ENCODE measurements at places on chromosomes 3 and 15.

DNA sequence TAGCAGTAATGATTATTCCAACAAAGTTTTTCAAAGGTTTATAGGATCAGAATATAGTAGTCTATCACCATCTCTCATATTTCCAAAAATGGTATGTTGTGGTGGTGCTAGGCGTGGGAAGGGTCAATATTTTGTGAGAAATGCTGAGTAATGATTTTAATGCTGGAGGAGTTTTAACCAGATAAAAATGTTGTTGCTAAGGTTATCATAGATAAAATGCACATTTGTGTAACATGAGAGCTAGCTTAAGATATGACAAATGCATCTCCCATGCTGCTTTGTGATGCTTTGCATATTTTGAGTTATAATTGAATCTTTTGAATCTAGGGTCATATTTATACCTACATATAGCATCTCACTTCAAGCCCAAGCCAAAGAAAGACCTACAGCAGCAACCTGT, 103.9 kb upstream of the ROBO1 start:
- no peak for DNase-seq

DNA sequence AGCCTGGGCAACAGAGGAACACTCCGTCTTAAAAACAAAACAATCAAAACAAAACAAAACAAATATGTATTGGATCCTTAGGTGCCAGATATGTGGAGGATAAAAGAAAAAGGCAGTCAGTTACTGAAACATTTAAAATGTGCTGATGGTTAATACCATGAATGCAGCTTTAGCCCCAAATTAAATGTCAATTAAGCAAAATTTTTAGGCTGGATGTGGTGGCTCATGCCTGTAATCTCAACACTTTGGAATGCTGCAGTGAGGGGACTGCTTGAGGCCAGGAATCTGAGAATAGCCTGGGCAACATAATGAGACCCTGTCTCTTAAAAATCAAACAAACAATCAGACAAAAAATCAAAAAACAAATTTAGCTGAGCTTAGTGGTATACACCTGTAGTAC, 8.5 kb upstream of the CHMP2B start:
- DNase-seq = no peak

DNA sequence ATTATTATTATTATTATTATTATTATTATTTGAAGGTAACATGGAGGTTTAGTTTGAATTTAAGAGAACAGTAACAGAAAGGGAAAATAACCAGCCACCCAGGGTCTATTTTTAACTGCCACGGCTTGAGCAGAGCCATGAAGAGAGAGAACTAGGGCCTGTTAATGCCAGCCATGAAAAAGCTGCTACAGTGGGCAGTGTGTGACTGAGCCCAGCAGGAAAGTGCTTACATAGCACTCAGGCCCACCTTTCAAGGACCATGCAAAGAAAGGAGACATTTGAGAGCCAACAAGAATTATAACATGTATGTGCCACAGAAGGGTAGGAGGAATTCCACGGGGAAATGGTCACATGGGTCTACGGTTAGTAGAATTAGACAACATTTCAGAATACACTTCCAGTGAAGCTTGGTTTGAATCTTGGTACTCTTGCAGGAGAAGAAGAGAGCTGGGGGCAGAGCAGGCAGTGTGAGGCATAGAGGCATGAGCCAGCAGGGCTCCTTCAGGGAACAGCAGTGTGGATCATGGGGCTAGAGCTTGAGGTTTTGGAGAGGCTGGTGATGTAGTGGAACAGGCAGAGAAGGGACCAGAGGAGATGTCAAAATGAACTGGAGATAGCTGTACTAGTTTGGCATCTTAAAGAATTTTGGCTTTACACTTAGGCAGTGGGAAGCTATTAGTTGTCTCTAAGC, 140.7 kb downstream of the CMSS1 start:
- no peak for DNase-seq

- DNase-seq = peak; percentile 3
Measured at GRCh38 chr3:59774000-59774399, 724.2 kb upstream of the CFAP20DC start.

GRCh38 chr3:79810581-79810980, 42.8 kb upstream of the ROBO1 start:
- no peak for DNase-seq

DNA sequence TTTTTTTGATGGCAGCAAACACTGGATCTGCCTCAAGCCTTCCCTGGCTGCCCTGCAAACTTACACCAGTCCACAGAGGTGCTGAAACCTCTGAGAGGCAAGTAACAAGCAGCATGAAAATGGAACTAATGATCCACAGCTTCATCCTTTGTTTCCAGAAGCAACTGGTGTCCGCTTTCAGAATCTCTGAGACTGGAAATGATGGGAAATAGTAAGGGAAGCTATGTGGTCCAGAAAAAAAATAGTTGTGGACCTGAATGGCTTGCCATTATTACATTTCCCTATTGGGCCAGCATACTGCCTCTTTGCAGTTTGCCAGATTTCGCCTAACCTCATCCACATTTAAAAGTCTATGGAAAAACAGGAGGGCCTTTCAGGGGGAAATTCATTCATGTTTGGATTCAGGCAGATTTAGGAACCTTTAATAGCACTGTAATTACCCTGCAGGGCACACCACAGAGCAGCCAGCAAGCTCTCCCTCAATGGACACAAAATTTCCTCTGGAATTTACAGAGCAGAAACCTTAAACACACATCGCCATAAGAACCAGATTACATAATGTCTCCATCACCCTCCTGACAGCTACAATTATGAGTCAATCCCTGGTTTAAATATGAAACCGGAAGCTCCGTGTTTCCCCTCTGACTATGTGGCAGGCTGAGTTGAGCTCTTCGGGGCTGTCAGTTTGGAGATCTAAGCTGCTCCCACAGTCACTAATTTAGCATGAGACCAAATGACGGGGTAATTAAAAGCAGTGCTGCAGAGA, 134.4 kb downstream of the TMCO5A start:
- DNase-seq = peak; percentile 41

- no peak for DNase-seq
Measured at GRCh38 chr3:150083655-150084042, 113.0 kb upstream of the PFN2 start.

GRCh38 chr15:90072978-90073640, 29.2 kb downstream of the IDH2 start:
- no peak for DNase-seq

- DNase-seq = no peak
Measured at GRCh38 chr3:58526515-58526957, 10.5 kb downstream of the ACOX2 start.

DNA sequence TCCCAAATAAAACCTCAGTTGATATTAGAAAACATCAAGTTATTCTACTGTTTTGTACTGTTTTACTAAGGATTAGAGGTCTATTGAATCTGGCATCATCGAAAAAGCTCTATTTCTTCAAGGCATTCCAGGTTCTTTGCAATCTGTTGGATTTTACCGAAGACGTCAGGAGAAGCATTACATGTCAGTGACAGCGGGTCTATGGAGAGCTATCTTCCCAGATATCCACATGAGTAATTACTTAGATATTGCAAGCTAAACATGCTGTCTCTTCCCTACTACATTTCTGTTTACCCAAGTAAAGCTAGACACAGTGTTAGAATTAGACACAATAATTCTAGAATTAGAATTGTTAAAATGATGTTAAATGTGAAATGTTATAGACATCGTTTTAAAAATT, 10.8 kb upstream of the GOLGA6L2 start:
- DNase-seq = no peak

GRCh38 chr3:52851348-52851747, 16.5 kb upstream of the MUSTN1 start:
- peak; percentile 31 for DNase-seq

DNA sequence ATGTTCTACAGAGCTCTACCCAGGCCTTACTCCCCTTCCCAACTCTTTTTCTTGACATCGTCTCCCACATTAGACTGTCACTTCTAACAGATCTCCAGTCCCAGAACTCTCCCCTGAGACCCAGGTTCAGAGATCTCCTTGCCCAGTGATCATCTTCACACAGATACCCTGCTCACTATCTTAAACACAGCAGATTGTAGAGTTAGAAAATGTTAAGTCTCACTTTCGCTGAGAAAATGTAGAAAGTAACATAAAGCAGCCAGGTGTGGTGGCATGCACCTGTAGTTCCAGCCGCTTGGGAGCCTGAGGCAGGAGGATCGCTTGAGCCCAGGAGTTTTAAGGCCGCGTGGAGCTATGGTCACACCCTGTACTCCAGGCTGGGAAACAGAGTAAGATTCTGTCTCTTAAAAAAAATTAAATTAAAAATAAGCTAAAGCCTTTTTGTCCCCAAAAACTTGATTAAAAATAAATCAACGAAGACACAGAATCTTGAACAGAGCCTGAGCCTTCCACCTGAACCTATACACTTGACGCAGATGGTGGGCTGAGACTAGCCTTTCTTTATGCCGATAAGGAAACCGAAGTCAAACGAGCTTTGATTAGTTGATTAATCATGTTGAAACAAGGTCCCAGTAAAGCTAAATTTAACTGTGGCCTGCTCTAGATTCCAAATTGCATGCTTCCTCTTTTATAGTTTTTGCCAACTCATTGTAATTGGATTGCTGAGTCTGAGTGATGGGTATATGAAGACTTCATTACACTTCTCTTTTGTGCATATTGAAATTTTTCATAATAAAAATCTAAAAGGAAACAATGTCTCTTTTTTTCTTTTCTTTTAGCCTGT, 31.3 kb upstream of the BLM start:
- no peak for DNase-seq

DNA sequence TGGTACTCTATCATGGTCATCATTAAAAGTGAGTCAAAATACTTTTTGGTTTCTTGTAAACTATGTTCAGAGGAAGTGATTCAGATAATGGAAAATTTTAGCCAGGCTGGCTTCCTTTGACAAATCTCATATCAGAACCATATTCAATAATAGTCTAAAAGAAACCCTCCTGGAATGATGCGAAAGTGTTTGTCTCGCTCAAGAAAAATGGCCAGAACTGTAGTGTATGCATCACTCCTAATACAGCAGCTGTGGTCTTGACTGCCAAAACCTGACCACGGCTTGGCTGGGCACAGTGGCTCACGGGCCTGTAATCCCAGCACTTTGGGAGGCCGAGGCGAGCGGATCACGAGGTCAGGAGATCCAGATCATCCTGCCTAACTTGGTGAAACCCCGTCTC, 35.6 kb upstream of the KCNMB2 start:
- DNase-seq = no peak

- no peak for DNase-seq
Measured at GRCh38 chr3:15636028-15636709, 34.6 kb downstream of the BTD start.

GRCh38 chr3:54736459-54736858, 191.4 kb downstream of the LRTM1 start:
- no peak for DNase-seq

DNA sequence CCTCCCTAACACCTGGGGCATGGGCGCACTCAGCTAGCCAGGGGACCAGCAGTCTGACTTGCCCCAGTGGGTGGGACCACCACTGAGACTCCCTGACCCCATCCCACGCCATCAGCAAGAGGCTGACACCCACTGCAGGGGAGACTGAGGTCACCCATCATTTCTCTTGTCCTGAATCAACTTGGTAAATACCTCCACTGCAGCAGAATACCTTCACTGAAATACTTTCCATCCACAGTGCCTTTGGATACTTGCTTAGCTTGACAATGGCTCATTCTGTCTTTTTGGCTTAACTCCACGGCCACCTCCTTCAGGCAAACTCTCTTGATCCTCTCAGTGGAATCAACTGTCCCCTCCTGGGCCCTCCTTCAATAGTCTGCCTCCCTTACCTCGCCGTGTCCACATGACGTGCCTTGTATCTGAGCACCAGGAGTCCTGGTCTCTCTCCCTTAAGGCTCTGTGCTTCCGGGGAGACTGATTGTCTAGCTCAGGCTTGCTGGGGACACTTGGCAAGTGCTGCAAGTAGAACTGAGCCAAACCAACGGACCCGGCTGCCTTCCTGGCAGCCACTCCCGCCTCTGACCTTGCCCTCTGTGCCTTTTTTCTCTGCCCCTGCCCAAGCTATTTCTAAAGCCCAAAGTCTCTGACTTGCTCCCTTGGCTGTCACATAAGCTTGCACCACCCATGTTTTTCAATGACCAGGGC, 119.1 kb downstream of the ADCY5 start:
- peak; percentile 49 for DNase-seq

- DNase-seq = no peak
Measured at GRCh38 chr3:55558316-55558715, 71.2 kb upstream of the WNT5A start.

- no peak for DNase-seq
Measured at GRCh38 chr3:59442046-59442445, 392.2 kb upstream of the CFAP20DC start.

GRCh38 chr15:78149805-78150751, 916 bp downstream of the IDH3A start:
- no peak for DNase-seq

- DNase-seq = no peak
Measured at GRCh38 chr3:141553055-141553454, 66.2 kb downstream of the RASA2 start.

- no peak for DNase-seq
Measured at GRCh38 chr3:100059472-100059871, 54.8 kb downstream of the FILIP1L start.

DNA sequence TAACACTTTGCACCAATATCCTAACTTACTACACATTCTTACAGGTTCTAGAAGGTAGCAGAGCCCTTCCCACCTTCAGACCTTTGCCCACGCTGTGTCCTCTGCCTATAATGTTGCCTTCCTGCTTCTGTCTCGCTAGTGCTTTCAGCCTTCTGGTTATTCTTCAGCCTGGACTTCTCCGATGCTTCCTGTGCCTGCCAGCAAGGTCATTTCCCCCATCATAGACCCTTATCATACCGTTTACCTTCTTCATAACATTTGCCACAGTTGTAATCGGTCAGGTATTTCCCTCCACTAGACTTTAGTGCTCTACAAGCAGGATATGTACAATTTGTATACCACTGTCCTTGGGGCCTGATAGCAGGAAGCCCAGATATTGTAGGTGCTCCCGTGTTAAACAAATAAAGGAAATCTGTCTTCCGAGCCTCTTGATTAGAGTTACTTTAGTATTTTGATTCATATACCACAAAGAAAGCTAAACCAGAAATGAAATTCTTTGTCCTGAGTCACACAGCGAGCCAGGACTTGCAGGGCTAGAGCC, 35.8 kb upstream of the CMTM7 start:
- DNase-seq = no peak

DNA sequence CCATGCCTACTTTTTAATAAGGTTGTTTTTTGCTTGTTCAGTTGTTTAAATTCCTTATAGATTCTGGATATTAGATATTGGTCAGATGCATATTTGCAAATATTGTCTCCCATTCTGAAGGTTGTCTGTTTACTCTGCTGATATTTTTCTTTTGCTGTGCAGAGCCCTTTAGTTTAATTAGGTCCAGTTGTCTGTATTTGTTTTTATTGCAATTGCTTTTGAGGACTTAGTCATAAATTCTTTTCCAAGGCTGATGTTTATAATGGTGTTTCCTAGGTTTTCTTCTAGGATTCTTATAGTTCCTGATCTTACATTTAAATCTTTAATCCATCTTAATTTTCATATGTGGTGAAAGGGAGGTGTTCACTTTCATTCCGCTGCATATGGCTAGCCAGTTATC, 77.4 kb downstream of the PTPRG start:
- no peak for DNase-seq

DNA sequence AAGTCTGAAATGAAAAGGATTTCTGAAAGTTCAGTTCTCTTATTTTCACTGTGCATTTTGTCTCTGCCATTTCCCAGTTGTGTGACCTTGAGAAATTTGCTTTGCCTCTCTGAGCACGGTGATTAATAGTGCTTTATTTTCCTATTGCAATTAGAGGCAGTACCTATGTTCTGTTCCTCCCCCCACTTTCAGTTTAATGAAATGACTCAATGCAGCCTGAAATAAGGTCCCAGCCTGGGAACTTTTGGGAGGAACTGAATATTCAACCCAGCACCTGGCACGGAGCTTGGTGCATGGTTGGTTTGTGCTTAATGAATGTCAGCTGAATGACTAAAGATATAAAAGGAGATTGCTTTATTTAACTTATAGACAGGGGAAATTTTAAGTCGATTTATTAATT, 352.6 kb downstream of the PDCD6IP start:
- no peak for DNase-seq
